ENCODE measurements at places on chromosomes 6 and 20.
A peak's percentile ranks its signal among the peaks of the same experiment; 100 is the strongest.

DNA sequence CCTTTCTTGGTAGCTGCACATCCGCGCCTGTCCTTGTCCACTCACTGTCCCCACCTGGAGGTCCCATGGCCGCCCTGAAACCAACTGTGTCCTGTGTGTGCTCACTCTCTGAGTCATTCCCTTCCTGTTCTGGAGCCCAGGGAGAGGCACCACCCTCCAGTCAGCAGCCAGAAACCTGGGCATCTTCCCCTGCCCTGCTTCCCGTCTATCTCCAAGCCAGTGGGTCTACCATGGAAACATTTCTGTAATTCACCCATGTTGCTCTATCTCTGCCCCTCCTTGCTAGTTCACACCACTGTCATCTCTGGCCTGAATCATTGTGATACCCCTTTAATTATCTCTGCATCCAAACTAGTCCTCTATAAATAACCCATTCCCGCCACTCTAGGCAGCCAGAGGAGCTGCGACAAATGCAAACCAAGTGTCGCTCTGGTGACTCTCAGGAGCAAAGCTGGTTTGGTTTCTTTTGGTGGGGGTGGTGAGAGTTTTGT is 28.8 kb upstream of the SYNJ2 start:
- DNase-seq: no peak

DNA sequence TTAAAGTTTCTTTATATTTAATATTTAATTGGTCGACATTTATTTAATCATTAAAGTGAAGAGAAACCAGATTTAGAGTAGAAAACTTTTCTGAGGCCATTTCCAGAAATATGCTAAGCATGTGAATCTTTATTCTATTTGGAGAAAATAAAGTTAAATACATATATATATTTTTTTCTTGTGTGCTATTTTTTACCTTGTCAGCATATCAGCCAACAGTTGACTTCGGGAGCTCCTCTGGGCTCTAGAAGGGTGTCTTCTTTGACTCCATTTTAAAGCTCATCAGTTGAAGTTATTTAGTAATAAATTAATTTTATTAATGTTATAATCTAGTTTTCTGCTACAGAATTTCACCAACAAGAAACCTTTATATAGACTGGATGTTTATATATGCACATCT is 73.1 kb downstream of the SH3BGRL2 start:
- DNase-seq: no peak

GRCh38 chr6:33508935-33509926 is 54.9 kb downstream of the ZBTB9 start:
- DNase-seq: peak; percentile 31

DNA sequence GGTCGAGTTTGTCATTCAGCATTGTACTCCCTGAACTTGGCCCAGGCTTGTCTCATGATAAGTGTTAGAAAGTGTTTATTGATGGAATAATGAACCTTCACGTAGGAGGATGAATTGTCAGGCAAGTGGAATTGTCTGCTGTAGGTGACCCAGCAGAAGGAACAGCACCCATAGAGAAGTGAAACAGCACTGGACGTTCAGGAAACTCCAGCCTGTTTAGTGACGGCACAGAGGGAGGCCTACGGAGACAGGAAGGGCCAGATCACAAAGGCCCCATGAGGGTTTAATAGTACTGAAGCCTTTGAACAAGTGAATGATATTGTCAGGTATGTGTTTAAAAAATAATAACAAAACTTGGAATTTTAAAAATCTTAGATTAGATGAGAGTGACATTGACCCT is 2.9 kb downstream of the STX11 start:
- peak; percentile 10 for DNase-seq

GRCh38 chr6:3176562-3177355 is 19.4 kb upstream of the TUBB2A start:
- peak; percentile 38 for DNase-seq

- no peak for DNase-seq
Measured at GRCh38 chr20:59701236-59701635, 96.9 kb downstream of the PHACTR3 start.

DNA sequence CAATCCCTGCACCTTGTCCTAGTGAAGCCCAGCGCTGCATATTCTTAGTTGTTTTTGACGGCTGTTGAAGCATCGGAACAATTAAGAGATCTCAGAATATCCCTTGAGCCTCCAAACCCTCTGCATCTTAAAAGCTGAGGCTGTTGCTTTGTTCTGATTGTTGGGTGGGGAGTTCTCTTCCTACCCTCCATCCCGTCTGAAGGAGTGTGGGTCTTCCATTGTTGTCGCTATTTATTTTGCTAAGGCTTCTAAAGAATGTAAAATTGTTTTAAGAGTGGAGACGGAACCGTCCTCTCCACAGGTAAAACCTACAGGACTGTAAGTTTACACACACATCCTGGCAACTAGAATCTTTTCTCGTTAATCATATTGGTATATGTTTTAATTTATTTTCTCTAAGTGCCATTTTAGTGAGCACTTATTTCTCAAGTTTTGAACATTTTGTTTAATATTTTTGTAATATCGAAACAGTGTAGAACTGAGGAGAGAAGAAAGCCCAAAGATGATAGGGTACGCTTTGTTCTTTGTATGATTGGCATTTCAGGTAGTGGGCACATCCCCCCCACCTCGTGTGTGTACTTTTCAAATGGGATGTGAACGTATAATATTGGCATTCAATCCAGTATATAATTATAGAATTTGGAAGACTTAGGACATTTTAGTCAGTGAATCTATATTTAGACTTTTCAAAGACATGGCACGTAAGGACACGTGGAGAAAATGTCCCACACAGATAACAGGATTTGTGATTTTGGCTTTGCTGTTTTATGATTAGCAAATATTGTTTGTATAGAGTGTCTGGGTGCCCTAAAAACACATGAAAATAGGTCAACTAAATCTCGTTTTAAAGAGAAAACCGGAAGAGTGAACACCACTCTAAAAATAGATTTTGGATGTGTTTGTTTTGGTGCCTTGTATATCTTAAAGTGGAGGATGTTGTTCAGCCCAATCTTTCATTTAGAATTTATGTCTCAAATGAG is 1.3 kb downstream of the RNF146 start:
- DNase-seq: peak; percentile 33

DNA sequence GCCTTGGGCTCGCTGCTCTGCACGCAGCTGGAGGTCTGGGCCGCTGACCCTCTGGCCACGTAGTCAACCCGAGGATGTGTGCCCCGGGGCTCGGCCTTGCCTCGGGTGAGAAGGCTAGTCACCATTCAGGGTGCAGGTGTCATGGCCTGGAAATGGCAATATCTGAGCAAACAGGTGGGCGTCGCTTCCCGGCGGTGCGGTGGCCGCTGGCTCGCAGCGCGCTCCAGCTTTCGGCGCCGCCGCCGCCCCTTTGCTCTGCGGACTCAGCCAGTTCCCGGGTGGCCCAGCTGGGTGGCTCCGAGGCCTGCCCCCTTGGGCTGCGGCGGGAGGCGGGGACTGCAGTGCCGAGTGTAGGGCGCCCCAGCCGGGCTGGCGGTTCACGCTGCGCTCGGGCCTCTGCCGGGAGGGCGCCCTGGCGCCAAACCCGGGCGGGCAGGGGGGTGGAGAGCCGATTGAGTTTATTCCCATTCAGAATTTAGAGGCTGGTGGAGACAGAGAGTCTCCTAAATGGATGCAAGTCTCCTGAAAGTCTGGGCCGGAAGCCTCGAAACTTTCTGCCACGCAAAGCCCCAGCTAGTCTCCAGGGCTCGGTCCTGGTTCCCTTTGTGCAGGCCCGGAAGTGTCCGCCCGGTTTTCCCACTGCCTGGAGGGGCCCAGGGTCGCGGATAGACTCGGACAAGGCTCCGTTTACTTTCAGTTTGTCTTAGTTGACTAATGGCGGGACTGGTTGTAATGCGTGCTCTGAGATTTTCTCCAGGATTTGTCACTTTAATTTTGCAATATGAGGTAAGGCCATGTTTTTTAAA is 11.3 kb upstream of the TFAP2A start:
- DNase-seq: no peak

DNA sequence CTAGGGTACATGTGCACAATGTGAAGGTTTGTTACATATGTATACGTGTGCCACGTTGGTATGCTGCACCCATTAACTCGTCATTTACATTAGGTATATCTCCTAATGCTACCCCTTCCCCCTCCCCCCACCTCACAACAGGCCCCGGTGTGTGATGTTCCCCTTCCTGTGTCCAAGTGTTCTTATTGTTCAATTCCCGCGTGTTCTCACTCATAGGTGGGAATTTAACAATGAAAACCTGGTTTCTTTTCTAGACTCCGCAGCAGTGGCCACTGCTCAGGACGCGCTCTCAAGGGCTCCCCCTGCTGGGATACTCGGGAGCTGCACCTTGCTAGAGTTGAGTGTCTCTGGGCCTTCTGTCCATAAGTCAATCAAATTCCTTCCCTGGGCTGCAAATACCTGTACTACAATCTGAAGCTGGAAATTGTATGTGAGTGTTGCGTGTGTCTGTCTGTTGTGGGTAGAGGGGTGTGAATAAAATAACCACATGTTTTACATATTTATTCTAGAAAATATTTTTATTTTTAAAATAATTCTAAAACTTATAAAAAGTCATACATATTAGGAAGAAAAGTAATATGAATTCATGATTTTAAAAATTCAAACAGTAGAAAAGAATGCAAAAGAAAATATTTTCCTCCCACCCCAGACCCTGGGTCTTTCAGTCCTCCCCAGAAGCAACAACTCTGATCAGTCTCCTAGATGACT is 8.2 kb upstream of the CEP250 start:
- DNase-seq: peak; percentile 79
